Sigmoid colon (tissue), 7 donors: ENCODE measurements at places on chromosomes 4 and X. TPM values are rescaled to one million over a fixed set of nuclear protein-coding genes. Genes with fewer than 3 reads are reported as not detected.

DNA sequence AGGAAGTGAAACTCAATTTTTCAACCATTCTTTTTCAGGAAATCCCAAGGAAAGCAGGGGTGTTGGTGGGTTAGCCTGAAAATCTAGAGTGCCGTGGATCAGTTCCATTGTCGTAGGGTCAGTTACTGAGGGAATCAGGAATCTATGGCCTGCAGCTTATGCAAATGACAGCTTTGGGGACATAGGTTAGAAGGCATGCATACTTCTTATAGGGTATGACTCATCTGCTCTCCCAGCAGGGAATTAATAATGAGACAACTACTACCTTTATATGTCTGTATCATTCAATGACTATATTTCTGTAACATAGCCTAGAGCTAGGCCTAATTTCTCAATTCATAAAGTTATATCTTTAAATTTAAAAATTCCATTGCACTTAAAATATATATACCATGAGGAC lies 36.6 kb downstream of the ZNF41 start:
- DNase-seq = no peak

- no peak for DNase-seq
Measured at GRCh38 chr4:70714079-70714887, 7.5 kb upstream of the RUFY3 start.

DNA sequence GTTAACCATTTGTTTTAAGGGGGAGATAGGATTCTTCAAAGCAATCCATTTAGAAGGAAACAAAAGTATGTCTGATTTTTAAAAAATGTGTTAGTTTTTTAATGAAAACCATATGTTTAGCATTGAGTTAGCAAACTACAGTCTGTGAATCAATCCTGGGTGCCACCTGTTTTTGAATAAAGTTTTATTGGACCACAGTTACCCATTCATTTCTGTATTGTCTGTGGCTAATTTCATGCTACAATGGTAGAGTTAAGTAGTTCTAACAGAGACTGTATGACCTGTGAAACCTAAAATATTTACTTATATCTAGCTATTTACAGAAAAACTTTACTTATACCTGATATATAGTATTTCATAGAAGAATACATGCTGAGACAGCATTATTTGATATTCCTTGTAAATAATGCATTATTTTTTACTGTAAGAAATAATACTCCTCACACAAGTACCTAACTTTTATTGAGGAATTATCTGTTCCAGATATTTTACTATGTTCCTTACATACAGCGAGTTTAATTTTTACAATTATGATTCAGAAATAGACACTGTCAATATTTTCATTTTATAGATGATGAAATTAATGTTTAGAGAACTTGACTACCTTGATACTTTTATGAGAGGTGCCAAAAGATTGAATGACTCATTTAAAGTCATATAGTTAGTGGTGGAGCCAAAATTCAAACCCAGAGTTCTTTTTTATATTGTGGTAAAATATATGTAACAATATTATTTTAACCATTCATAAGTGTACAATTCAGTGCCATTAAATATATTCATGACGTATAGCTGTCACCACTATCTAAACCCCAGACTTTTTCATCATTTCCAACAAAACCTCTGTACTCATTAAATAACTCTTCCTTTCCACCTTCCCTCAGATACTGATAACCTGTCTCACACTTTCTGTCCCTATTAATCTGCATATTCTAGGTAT lies 122.0 kb downstream of the GLUD2 start:
- DNase-seq = no peak

GRCh38 chrX:18983666-18984380 lies at the start of gene PHKA2:
PHKA2 (minus strand) TSS chrX:18984114; CDS start chrX:18983932, 182 bp downstream.
- peak; percentile 70 for DNase-seq

DNA sequence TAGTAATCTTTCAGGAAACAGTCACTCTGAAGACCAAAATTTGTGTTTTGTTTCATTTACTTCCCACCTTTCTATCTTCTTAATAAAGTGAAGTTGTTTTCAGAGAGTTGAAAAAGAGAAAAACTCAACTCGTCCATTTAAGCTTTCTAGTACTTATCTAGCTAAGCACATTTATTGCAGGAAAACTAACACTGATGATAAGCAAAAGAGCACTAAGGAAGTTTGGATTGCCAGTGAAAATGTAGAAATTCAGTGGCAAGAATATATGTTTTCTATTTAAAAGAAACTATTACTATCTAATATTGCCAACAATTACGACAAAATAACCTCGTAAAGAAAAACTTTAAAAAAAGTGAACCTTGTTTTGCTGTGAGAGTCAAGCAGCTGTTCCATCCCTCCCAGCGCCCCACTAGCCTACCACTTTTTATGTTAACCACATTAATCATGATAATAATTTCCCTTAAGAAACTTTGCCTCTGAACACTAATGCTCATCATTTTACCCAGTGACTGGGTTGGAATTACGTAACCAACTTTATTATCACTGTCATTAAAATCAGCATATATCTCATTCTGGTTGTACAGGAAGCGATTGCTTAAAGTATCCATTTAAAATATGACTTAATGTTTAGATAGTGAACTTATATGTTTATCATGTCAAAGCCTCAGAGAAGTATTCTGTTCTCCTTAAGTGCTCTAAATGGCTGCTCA lies 24.8 kb downstream of the SPRY1 start:
- DNase-seq = no peak

DNA sequence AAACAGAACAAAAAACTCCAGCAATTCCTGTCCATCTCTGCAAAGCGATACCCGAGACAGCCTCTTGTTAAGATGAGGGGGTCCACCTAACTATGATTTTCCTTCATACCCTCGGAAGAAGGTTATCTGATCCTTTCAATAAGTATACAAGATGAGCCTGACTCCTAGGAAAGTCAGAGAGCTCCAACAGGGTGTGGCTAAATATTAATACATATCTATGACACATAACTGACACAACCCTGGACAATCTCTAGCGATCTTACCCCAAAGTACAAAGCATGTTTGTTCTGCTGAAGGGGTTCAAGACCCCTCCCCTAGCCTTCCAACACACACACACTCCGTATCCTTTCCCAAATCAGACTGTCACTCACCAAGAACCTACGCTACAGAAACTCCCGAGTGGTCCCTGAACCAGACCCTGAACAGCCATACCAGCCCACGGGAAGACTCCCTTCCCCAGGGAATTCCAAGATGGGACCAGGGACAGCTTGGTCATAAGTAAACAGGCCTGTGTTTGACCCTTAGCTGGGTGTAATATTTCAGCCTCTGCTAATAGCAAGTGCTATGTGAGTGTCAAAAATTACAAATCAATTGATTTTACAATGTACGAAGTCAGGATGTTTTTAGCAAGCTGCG lies 110.3 kb downstream of the PRKX start:
- DNase-seq = no peak

DNA sequence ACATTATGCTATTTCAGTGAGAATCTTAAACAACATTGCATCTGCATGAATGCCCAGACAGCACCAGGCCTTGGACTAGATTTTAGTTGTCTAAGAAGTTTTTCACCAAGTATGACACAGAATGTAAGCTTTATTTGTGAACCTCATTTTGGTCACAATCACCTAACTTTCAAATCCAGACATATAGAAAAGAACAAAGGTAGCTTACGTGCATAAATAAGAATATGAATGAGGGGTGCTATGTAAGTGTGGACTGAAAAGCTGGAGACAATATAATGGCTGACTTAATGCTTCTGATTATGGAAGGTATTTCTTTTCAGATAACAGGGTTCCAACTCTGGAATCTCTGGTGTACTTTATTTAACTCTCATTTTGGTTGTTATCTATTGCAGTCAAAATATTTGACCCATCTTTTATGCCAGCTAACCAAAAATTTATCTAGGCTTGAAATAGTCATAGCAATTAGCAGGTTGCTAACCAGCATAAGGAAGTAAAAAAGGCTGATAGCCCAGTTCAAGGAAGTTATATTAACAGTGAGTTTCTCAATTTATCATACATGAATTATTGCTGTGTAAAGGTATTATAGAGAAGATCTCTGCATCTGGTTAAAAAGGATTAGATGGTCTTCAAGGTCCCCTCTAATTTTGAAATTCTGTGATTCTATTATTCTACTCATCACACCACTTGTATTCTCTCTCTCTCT lies 36.5 kb downstream of the SLC7A11 start:
- no peak for DNase-seq

DNA sequence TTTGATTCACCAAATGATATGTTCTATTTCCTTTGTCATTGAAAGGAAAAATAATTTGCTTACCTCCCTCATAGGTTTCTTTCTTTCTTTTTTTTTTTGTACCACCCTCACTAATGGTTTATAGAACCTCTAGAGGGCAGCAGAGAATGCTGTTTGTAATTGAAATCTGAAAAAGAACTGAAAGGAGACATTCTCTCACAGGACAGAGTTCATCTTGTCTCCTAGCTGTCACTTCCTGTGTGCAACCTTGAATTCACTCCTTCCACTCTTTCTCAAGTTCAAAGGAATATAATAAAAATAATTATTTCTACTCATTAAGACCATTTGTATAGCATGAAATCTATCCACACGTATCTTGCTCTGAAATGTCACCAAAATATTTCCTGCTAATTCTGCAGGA lies 51.0 kb downstream of the GUCY1B1 start:
- DNase-seq = no peak

- no peak for DNase-seq
Measured at GRCh38 chr4:110508827-110509710, 33.1 kb downstream of the ENPEP start.

ETDB gene
- not detected for total RNA-seq

LRAT gene
- total RNA-seq = 2.1 TPM

CFAP99 gene
- total RNA-seq = not detected

CNKSR2 gene
- 3.3 TPM for total RNA-seq

NAP1L3 gene
- total RNA-seq = 8.6 TPM
